ENCODE measurements at places on chromosomes 5 and 9.

GRCh38 chr9:115162946-115163345 lies 45.0 kb upstream of the TNC start:
- DNase-seq: no peak

GRCh38 chr5:77987331-77987730 lies 211.2 kb upstream of the TBCA start:
- no peak for DNase-seq

DNA sequence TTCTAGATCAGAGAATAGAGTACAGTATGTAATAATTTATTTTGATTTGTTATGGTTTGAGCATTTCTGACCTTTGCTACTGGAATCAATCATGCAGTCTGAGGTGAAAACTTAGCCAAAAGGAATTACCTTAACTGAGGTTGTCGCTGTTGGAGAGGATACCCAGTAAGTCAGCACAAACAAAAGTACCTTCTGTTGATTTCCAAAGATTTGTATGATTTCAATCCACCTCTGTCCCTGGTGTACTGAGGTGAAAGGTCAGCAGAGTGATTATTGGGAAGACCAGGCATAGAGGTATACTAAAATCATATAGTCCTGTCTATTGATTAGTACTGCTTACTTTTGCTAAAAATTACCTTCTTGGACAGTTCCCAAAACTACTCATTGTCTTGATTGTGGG lies 32.8 kb downstream of the RUSC2 start:
- DNase-seq: no peak

GRCh38 chr5:122154910-122155309 lies 25.6 kb downstream of the ZNF474 start:
- no peak for DNase-seq

- no peak for DNase-seq
These were observed 25.5 kb downstream of the INSYN2B start for GRCh38 chr5:169954786-169955185.

- DNase-seq: no peak
These were observed 58.9 kb downstream of the GNA14 start for GRCh38 chr9:77589046-77589795.

- no peak for DNase-seq
These were observed 10.8 kb downstream of the KCNV2 start for GRCh38 chr9:2727966-2728613.

GRCh38 chr9:126295936-126296600 lies 30.6 kb upstream of the MVB12B start:
- no peak for DNase-seq

GRCh38 chr9:87152256-87152655 lies 204.9 kb upstream of the GAS1 start:
- DNase-seq: no peak

DNA sequence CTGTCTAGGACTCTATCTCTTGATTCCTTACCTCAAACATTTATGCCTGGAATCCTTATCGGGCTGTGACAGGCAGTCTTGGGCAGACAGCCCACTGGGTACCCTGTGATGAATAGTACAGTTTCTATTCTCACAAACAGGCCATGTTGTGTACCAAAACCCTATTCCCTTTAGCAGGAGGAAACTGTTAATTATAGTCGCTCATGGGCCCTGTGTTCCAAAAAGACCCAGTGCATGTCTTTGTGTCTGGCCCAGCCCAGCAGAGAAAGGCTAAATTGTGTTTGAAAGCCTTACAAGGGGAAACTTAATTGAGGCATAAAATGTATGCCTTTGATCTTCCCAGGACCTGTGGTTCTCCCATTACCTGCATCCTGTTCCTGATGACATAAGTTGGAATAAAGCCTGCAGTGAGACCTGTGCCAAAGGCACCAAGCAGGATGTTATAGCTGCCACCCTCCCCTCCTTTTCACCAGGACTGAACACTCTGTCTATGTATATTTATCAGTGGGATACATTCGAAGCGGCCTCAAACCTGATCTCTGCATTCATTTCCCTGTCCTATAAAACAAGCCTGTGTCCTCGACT lies 43.3 kb downstream of the TLR4 start:
- DNase-seq: no peak

DNA sequence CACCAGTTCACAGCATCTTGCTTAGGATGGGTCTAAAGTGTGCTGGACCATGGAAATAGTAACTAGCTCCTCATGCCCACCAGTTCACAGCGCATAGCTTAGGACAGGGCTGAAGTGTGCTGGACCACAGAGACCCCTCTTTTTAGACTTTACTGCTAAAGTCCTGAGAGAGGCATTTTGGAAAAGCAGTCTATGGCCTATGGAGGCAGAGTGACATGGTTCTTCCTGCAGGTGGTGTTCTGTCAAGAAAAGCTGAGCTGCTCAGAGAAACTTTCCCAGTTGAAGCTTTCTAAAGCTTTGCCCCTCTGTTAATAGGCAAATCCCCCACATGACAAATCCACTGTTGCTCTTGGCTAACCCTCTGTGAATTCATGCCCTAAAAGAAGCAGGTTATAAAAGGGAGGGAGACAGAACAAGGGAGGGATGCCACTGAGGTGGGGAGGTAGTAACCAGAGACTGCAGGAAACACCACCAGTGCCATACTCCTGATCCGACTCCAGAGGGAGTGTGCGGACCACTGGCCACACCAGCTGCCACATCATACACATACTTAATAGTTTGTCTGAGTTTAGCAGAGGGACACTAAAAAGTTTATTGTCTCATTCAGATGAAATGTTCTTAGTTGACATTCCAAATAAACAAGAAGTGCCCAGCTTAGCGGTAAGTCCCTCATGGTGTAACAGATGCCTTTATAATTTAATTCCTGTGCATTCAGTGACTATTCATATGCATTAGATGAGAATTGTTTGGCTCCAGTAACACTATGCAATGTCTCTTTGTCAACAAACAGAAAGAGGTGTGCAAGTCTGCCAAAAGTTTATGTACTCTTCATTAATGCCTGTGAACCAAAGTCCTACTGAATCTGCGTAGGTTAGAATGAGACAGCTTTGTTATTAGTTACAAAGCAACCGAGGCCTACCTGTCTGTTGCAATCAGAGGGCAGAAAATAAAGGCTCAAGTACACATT lies 236.2 kb upstream of the NFIL3 start:
- no peak for DNase-seq

DNA sequence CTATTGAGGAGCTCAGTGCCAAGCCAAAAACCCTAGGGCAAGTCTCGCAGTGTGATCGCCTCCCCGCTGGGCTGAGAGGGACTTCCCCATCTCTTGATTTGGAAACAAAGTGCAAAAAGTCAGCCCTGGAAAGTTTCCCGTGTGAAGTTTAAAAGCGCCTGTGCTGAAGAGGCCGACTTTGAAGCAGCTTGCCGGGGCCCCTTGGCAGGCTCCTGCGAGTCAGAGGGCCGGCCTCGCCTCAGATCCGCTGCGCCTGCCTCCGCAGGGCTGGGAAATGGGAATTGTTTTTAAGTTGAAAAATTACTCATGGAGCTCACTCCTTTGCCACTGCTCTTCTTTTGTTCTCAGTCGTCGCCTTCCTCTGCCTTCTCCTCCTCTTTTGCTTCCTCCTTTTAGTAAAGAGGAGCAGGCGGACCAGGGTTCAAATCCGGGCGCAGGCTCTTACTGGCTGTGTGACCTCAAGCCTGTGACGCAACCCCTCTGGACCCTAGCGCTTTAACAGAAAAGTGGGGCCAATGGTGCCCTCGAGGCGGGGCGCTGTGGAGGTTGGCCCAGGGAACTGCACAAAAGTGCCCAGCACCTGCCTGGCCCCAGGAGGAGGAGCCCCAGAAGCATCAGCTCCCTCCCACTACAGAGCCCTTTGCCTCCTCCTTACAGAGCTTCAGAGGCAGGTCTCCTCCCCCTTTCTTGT lies 14.7 kb upstream of the LHX2 start:
- DNase-seq: no peak

DNA sequence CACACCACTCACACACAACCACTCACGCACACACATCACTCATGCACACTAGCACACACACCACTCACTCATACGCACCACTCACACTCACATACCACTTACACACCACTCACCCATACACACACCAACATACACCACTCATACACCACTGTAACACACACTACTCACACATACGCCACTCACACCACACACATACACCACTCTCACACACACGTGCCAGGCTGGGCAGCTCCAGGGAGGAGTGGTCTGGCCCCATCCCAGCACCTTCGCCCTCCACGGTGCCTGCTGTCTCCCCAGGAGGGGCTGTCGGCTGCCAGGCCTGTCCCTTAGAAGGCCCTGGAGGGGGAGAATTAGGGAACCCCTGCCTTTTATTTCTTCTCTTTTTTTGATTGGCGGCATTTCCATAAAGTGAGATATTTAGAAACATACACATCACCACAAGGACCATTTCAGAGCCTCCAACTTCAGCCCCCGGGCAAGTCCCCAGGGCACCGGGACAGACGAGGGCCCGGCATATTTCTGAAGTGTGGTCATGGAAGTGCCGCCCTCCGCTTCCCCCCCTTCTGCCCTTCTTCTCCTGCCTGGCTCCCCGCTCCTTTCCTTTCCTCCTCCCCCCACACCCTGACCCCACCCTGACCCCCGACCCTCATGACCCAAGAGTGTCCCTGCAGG lies 6.3 kb upstream of the ASB6 start:
- DNase-seq: no peak

GRCh38 chr9:80125731-80126264 lies 554.0 kb downstream of the TLE4 start:
- DNase-seq: no peak

DNA sequence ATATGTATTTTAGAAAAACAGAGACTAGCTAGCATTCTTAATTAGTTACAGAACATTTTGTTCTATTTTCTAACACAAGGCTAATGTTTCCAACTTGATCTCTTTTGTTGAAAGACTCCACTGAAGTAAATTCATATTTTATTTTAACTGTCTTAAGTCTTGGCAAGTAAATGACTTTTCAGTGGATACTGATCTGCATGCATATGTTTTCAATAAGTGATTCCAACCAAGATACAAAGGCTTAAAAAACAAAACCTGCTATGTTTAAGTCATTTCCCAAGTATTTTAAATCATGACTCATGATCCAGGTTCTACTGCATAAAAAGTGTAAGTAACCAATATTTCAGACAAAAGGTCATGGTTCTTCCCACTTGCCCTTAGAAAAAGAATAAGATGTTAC lies 5.7 kb downstream of the CDO1 start:
- no peak for DNase-seq

DNA sequence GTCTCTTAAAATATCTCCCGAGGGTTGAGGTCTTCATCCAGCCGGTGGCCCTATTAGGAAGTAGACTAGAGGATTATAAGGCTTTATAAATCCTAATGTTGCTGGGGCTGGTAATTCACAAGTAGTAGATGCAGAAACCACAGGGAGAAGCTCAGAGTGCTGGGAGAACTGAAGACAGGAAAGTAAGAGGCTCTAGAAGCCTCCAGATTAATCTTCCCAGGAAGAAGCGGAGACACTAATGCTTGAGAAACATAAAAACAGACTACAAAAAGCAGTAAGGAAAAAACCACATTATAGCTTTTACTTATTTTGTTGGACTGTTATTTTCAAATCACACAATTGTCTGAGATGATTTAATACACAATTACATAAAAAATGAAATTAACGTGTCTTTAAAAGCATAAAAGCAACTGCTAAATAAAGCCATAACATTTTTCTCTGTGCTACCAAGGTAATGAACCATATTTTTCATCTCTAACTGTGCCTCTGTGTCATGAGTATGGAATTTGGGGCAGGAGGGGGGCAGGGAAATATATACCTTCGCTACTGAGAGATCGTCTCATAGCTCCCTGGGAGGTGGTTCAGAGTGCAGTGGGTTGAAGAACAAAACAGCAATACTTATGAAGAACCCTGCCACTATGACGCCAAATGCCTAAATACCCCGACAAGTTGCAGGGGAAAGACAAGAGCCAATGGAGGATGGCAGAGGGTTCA lies 806.2 kb upstream of the WWC1 start:
- DNase-seq: no peak

DNA sequence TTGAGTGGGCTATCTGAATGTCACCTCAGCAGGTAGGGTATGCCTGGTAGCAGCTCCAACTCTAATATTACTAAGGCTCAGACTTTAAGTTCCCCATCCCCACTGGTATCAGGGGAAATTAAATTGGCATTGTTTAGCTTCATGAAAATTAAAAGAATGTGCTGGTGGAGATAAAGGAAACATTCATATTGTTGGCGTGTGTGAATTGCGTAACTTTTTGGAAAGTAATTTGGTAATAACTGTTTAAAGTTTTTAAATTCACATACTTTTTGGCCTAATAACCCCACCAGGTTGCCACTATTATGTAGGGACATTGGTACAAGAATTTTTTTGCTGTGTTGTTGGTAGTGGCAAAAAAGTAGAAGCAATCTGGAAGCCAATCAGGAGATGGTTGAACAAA lies 29.4 kb downstream of the TNPO1 start:
- DNase-seq: no peak

- no peak for DNase-seq
These were observed 479.9 kb downstream of the KDM4C start for GRCh38 chr9:7237473-7238246.

DNA sequence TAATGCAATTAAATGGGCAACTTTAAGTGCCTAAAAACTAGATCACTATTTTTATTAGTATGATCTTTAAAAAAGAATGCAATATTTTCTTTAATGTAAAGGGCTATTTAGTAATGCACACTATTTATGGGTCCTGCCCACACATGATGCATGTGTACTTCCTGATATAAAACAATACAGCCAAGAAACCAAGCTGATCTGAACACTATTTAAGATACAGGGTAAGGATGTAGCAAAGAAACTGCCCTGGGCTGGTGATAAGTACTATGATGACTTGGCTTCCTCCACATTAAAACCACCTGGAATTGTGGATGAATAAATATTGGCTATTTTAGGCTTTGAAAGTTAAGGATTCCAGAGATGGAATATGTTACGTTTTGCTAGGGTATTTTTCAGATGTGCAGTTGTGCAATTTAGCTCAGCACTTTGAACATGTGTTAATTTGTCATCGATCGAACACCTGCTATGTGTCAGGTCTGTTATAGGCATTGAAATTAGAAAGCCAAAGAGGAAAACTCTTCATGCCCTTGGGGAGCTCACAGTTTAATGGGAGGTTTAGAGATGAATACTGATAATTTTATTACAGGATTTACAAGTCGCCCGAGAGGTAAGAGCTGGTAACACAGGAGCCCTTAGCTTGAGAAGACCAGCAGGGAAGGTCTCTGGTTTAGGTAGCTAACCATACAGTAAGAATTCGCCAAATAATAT lies 276.7 kb downstream of the PLK2 start:
- no peak for DNase-seq
